ENCODE measurements at places on chromosomes 11 and 22.

DNA sequence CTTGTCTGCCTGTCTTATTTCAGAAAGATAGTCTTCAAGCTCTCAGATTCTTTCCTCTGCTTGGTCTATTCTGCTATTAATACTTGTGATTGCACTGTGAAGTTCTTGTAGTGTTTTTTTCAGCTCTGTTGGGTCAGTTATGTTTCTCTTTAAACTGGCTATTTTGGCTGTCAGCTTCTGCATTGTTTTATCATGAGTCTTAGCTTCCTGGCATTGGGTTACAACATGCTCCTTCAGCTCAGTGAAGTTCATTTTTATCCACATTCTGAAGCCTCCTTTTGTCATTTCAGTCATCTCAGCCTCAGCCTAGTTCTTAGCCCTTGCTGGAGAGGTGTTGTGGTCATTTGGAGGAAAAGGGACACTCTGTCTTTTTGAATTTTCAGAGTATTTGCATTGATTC lies 15.5 kb upstream of the DEPDC7 start:
- no peak for DNase-seq

DNA sequence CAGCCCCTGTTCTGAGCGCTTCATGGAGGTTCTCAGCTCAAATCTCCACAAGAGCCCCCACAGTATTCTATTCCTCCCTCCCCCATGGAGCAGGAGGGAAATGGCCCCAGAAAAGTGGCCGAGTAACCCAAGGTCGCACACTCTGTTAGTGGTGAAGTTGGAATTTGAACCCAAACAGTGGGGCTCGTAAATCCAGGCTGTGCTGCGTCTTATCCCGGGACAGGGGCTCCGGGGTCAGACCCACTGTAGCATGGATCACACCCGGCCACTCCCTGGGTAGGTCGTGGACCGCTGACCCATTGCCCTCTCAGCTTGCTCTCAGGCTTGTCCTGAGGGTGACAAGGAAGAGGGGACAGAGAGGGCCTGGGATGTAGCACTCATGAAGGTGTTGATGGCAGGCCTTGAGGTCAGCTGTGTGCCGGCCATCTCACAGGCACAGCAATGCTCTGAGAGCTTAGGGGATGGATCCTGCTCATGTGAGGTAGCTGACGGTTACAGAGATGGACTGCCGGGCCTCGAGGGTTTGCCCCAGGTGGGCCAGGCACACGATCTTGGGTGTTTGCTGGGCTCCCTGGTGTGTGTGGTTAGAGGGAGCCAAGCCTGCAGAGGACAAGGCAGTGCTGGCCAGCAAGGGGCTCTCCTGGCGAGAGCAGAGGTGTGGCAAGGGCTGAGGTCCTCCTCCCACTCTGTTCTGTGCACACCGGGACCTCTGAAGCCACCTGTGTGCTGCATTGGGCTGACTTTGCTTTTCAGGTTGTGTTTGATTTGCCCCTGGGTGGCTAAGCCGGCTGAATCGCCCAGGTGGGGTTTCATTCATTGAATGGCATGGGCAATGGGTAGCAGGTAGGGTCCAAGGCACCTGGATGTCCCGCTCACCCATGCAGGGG lies 2.3 kb upstream of the FGF19 start:
- no peak for DNase-seq

- DNase-seq = no peak
Observed at GRCh38 chr11:6834021-6834420, 11.5 kb upstream of the OR10A5 start.

DNA sequence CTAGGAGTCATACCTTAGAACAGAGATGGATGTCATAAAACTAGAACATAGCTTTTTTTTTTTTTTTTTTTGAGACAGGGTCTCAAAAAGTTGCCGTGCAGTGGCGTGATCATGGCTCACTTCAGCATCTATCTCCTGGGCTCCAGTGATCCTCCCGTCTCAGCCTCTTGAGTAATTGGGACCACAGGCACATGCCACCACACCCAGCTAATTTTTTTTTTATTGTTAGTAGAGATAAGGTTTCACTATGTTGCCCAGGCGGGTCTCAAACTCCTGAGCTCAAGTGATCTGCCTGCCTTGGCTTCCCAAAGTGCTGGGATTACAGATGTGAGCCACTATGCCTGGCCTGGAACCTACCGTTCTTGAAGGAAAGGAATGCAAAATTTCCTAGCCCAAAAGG lies 8.8 kb upstream of the CEP295 start:
- no peak for DNase-seq

- no peak for DNase-seq
Observed at GRCh38 chr11:32847511-32847910, 17.8 kb downstream of the PRRG4 start.

DNA sequence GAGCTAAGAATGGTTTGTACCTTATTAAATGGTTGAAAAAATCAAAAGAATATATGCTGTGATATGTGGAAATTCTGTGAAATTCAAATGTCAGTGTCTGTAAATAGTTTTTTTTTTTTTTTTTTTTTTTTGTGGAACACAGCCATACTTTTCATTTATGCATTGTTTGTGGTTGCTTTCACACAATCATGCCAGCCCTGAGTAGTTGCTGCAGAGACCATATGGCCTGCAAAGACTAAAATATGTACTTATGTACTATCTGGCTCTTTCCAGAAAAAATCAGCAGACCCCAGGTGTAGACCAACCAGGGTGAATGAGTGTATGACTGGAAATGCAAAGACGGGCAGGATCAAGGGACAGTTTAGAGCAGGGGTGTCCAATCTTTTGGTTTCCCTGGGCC lies 98.3 kb downstream of the PTPRJ start:
- no peak for DNase-seq

DNA sequence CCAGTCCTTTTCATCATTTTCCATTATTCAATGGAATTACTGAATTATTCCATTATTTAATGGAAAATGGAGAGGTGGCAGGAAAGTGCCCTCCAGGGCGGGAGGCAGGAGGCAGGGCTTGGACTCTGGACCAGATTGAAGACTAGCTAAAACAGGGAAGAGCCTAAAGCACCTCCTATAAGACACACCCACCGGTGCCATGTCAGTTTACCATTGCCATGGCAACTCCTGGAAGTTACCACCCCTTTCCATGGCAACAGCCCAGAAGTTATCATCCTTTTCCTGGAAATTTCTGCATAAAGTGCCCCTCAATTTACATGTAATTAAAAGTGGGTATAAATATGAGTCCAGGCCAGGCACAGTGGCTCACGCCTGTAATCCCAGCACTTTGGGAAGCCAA lies 443.7 kb downstream of the TBC1D22A start:
- no peak for DNase-seq

DNA sequence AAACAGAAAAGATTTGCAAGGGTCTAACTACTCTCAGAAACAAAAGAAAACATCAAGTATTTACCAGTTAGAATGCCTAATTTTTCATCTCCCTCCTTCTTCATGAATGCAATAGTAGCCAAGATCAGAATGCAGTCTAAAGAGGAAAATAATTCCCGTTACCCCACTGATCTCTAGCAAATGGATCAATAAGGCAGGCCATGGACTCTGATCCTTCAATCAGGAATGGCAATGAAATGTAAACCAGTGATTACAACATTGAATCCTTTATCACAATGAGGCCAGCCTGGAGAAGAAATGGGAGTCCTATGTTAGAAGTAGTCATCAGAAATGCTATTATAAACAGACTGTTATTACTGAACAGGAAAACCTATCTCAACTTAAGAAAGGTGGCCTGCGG lies 106.6 kb downstream of the APOL5 start:
- no peak for DNase-seq

DNA sequence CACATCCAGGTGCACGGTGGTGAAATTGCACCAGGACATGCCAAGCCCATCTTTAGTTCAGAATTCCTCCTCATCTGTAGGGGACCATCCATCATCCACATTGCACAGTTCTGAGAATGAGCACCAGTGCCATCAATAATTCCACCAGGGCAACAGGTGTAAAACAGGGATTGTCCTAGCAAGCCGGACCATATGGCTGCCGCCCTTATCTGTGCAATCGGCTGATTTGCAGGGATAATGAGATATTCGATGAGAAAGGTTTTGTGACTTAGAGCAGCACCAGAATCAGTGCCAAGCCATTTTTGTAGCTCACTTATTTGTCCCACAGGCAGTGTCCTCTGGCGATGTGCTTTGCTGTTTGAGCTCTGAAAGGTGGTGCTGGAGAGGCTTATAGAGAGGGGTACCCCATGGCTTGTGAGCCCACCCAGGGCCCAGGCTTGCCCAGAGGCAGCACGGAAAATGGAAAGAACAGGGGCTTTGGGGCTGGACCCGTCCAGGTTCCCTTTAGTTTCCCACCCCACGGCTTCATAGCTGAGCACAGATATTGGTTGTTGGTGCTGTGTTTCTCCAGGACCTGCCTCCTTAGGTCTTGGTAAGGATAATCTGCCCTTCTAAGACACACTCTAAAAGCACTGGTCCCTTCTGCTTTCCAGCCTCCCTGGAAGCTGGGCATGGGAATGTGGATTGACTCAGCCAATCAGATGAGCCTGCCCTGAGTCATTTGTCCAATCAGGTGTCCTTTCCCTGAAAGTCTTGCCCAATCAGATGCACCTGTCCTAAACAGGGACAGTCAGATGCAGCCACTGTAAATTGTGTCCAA lies 84.0 kb upstream of the SHANK2 start:
- DNase-seq = no peak

DNA sequence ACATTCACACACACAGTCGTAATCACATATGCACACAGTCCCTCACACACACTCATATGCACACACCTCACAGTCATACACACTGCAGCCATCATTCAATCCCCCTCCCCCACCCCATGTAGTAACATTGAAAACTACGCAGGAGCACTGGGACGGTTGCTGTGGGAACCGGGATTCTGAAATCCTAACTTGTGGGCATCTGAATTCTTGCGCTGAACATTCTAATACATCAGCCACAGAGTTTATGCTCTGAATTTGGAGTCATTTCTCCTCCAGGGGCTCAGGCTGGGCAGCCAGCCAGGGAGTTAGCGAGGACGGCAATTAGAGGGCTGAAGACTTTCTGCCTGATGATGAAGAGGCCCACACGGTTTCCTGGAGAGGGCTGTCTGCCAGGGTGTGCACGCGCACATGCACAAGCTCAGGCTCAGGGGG lies 32.7 kb downstream of the CD6 start:
- DNase-seq = no peak

GRCh38 chr22:19385221-19385906 lies 46.2 kb downstream of the HIRA start:
- DNase-seq = no peak

DNA sequence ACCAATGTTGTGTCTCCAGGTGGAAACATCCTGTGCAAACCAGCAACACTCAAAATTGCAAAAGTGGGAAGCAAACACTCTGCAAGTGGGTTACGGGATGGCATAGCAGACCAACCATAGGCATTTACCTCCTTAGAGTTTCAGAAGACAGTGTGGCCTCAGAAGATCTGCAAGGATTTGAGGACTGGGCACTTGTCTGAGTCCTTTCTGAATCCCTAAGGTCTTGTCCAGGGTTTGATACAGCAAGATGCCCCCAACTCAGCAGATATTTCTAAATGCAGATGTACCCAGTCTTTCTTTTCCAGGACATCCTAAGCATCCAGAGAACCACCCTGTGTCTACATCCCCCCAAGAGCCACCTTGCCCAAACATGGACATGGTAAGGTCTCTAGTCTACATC lies 51.7 kb upstream of the SHANK2 start:
- DNase-seq = no peak

DNA sequence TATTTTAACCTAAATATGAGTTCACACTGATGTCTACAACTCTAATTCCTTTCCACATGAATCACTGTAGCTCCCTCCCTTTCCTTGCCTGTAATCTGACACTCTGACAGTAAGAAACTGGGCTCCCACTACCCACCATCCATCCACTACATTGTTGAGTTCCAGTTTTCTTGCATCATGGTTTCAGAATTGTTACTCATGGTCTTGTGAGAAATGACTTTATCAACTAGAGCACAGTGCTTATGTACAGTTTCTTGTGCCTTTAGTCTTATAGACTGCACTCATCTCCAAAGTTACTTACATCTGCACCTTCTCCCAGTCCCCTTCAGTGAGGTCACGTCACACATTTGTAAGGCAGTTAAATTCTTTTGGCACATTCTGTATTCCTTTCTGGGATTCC lies 78.6 kb downstream of the RTL6 start:
- no peak for DNase-seq

Measured in activated CD4-positive, CD25-positive, alpha-beta regulatory T cell (primary cell).